T-helper 17 cell (primary cell): ENCODE measurements at places on chromosomes 5 and 9. TPM values are rescaled to one million over a fixed set of nuclear protein-coding genes. Genes with fewer than 3 reads are reported as not detected.

GRCh38 chr9:12955510-12956163 lies 180.8 kb downstream of the LURAP1L start:
- no peak overlapping the region for H3K4me3 ChIP-seq

- H3K4me3 ChIP-seq = no peak overlapping the region
- H3K4me1 ChIP-seq = no peaks in the 10 kb centered on the region
- no peak overlapping the region for H3K27ac ChIP-seq
- DNase-seq = no peak
- peaks cover 28% of the 10 kb centered on the region for H3K27me3 ChIP-seq
Observed at GRCh38 chr5:171705036-171705435, 80.6 kb upstream of the SMIM23 start.

RASGEF1C gene
- total RNA-seq = not detected

- no peak overlapping the region for H3K27ac ChIP-seq
- peaks cover 19% of the 10 kb centered on the region for H3K27me3 ChIP-seq
- H3K4me3 ChIP-seq = no peak overlapping the region
- H3K4me1 ChIP-seq = no peaks in the 10 kb centered on the region
- H3K36me3 ChIP-seq = peaks cover 2% of the 10 kb centered on the region
Observed at GRCh38 chr5:79787448-79787847, 97.8 kb downstream of the CMYA5 start.

ZFP2 gene
- total RNA-seq = 0.50 TPM

- no peak overlapping the region for H3K27ac ChIP-seq
- H3K4me3 ChIP-seq = no peak overlapping the region
- no peaks in the 10 kb centered on the region for H3K36me3 ChIP-seq
- H3K4me1 ChIP-seq = peaks cover 6% of the 10 kb centered on the region
- DNase-seq = no peak
Observed at GRCh38 chr9:94644543-94644942, 5.2 kb upstream of the FBP1 start.

GRCh38 chr5:150778517-150779396 lies at the start of gene SMIM3:
Gene SMIM3 (plus strand): TSS chr5:150778757. CDS start chr5:150795441, 16,684 bp downstream.
- peak within 1 kb of the TSS; percentile 99 for H3K4me3 ChIP-seq
- H3K27me3 ChIP-seq = no peaks in the 10 kb centered on the region
- H3K27ac ChIP-seq = peak within 1 kb of the TSS; percentile 67
- DNase-seq = peak; percentile 44

DNA sequence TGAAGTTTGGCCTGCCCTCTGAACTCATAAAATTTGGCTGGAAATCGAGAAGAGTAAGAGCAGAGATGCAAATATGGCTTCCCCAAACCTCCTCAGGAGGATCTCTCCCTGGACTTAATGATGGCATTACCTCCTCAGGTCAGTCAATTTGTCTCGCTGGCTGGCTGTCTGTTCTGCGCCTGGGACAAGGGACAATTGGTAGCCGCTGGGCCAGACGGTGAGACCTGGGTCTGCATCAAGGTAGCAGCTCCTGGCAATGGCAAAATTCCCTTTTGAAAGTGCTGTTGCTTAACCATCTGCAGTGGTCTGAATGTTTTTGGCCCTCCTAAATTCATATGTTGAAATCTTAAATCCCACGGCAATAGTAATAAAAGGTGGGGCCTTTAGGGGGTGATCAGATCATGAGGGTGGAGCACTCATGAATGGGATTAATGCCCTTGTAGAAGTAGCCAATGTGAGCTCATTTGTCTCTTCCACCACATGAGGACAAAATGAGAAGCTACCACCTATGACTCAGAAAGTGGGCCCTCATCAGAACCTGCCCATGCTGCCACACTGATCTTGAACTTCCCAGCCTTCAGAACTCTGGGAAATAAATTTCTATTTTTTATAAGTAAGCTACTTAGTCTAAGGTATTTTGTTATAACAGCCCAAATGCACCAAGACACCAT lies 439.3 kb upstream of the KLF4 start:
- H3K27ac ChIP-seq = no peak overlapping the region
- no peaks in the 10 kb centered on the region for H3K27me3 ChIP-seq
- H3K4me3 ChIP-seq = no peak overlapping the region
- DNase-seq = no peak

DNA sequence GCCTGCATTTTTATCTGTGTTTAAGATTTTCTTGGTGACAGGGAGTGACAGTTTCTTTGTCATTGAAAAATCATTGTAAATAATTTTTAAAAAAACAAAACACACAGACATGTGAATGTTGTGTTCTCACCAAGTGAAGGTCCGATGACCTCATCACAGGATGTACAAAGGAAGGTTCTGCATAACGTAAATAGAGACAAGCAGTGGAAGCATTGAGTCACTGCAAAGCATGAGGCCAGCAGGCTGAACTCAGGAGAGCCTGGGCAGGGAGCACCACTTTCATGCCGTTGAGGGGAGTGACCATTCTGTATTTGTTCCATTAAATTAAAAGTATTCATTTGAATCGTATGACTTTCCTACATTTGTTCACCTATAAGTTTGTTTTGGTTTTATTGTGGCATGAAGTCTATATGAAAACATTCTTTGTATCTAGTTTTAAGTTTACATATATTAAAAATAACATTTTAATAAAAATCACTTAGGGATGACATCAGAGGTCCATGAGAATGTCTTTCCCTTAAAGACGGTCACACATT lies 70.4 kb upstream of the TLE1 start:
- H3K27me3 ChIP-seq = no peaks in the 10 kb centered on the region
- H3K4me3 ChIP-seq = no peak overlapping the region
- H3K4me1 ChIP-seq = no peaks in the 10 kb centered on the region
- no peak for DNase-seq

ORM1 gene
- not detected for total RNA-seq

- H3K4me3 ChIP-seq = no peak overlapping the region
- peaks cover 10% of the 10 kb centered on the region for H3K27me3 ChIP-seq
- H3K4me1 ChIP-seq = peaks cover 17% of the 10 kb centered on the region
- H3K27ac ChIP-seq = no peak overlapping the region
Observed at GRCh38 chr9:92769990-92770359, 5.3 kb upstream of the BICD2 start.
